ENCODE measurements at places on chromosomes 5 and 9. TPM values are rescaled to one million over a fixed set of nuclear protein-coding genes. Genes with fewer than 3 reads are reported as not detected.

DNA sequence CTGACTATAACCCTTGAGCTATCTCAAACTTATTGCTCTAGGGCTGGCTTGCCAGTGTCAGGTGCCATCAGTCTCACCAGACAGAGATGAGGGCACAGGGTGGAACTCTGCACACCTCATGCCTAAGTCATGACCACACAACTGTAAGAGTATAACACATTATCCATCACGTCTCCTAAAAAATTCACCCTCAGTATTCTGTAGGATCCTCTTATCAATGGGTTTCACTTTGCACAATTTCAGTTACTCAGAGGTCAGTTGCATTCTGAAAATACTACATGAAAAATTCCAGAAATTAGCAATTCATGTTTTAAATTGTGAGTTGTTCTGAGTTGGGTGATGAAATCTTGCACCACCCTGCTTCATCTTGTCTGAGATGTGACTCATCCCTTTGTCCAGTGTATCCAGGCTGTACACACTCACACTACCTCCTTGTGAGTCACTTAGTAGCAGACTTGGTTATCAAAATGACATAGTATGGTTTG is 690.9 kb upstream of the CDH18 start:
- peak; percentile 86 for DNase-seq

GRCh38 chr9:88889386-88889785 is 101.9 kb upstream of the S1PR3 start:
- peak; percentile 32 for DNase-seq

DNA sequence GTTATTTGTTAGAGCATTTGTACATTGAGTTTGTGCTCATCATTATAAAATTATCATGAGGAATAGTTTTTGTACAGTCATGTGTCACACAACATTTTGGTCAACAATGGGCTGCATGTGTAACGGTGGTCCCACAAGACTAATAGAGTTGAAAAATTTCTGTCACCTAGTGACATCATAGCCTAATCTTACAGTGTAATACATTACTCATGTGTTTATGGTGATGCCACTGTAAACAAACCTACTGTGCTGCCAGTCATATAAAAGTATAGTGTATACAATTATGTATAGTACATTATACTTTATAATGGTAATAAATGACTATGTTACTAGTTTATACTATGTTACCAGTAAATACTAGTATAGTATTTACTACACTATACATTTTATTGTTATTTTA is 3.0 kb upstream of the CAMK4 start:
- DNase-seq = no peak

Gene MAMDC2
- polyA plus RNA-seq = 5.2 TPM

DNA sequence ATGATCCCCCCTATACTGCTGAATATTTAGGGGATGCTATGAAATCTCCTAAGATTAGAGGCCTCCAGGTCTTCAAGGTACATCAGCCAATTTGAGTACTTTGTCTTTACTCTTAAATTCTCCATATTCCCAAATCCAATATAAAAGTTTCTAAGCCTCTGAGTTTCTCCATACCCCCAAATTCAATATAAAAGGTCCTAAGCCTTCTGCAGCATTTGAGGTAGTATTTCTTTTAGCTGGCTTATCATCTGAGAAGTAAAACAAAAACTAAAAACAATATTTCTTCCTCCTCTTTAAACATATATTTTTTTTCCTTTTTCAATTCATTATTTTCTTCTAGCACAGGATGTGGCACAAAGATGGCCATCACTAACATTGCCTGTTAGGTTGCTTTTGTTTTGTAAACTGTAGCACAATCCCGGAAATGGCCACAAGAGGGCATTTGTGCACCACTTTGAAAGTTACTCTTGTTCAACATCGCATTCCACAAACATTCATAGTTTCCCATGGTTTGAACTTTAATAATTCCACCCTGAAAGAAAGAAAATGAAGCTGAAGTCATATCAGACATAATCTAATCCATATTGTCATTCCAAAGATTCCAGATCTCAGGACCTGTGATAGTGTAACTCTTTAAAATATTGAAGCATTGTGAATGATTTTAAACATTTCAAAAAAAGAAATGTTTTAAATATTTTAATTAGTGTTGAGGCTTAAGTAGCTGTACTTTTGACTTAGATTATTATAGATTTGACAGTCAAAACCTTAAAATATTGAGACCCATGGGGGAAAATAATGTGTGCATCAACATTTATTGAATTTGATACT is 21.0 kb upstream of the SCGB3A2 start:
- DNase-seq = peak; percentile 56

DNA sequence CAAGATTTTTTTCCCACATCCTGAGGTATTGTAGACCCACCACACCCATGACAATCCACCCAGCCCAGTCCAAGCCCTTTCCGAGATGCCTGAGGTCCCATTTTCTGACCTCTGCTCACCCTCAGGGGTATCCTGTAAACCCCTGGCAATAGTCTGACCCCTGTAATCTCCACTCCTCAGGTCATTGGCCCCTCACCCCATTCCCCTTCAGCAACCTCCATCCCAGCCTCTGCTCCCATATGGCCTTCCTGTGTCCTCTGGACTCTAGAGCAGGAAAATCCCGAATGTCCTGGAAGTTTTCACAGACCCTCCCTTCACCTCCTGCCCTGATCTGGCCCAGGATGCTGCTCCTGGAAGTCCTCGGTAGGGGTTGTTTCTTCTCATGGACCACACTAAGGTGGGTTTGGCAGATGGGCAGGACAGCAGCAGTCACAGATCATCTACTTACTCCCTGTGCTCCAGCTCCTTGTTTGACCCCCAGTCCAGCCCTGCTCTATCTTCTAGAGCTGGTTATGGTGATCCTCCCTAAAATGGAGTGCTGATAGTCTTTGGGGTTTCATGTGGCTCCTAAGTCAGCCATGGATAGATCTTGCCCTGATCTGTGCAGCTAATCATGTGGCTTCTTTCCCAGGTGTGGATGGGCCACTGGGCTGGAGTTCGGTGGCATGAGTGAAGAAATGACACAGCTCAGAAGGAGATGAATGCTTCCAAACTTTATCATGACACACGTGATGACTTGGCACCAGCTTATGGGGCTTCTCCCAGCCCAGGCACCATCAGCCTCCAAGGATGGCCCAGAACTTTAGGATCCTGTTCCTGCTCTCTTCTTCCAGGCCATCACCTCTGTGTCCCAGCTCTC is 12.0 kb upstream of the ACSL6 start:
- DNase-seq = no peak

DNA sequence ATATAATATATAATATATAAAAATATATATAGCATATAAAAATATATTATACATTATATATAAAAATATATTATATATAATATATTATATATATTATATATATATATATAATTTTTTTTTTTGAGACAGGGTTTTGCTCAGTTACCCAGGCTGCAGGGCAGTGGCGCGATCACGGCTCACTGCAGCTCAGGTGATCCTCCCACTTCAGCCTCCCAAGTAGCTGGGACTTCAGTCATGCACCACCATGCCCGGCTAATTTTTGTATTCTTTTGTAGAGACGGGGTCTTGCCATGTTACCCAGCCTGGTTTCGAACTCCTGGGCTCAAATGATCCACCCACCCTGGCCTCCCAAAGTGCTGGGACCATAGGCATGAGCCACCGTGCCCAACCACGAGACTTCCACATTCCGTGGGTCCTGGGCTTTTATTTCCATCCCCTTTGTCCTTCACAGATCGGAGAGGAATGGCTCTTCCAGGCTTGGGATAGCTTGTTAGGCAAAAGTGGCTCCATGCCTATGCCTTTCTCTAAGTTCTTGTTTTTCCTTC is 62.0 kb upstream of the IER5L start:
- no peak for DNase-seq

GRCh38 chr5:110945874-110946436 is 125.6 kb upstream of the TSLP start:
- DNase-seq = no peak

Gene PCDHB9
- 0.10 TPM for polyA plus RNA-seq

Gene FBXL7
- polyA plus RNA-seq = 11.2 TPM

GRCh38 chr5:168858371-168858770 is 279.2 kb upstream of the PANK3 start:
- DNase-seq = no peak

DNA sequence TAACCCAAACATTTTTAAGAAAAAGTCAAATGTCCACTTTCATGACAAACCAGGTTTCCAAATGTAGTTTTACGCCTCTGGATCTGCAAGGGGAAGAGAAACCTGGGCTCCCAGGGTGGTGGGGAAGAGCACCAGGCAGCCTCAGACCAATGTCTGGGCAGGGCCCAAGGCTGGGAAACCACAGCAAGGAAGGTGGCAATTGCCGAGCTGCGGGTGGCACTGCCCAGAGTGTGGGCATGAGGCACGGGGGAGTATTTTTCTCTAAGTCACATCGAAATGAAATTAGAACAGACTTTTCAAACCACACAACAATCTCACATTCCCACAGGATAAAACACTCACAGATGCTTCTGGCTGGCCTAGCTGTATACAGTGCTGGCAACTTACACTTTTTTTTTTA is 32.6 kb upstream of the RASGEF1C start:
- DNase-seq = no peak
